Naive thymus-derived CD4-positive, alpha-beta T cell (primary cell): ENCODE measurements at places on chromosomes 2 and 18. TPM values are rescaled to one million over a fixed set of nuclear protein-coding genes. Genes with fewer than 3 reads are reported as not detected.

The SIX3 gene
- polyA plus RNA-seq = not detected

The PKDCC gene
- not detected for polyA plus RNA-seq

The MEP1B gene
- 0.08 TPM for polyA plus RNA-seq

The SCTR gene
- polyA plus RNA-seq = not detected

The FAM237A gene
- polyA plus RNA-seq = not detected

The MAP4K4 gene
- polyA plus RNA-seq = 14.2 TPM

DNA sequence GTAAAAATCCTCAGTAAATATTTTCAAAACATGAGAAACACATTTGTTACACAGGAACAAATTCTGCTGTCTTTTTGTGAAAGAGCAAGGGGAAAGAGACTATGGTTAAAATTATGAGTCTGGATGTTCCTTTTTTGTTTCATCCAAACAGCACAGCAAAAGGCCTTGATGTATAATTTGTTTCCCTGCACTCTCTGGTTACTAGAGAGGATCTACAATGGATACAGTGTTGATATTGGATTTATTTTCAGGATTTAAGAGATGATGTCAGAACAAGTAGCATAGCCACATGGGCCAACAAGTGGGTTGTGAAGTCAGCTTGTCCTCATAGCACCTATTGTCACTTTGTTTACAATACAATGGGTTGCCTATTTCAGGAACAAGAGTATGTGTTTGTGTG is 11.3 kb upstream of the ERBB4 start:
- no peaks in the 10 kb centered on the region for H3K36me3 ChIP-seq
- no peak overlapping the region for H3K27ac ChIP-seq
- H3K4me1 ChIP-seq = no peaks in the 10 kb centered on the region
- no peak for DNase-seq
- no peak overlapping the region for H3K4me3 ChIP-seq
- no peaks in the 10 kb centered on the region for H3K27me3 ChIP-seq

- H3K36me3 ChIP-seq = no peaks in the 10 kb centered on the region
- H3K4me3 ChIP-seq = no peak overlapping the region
- DNase-seq = no peak
- H3K27ac ChIP-seq = no peak overlapping the region
- no peaks in the 10 kb centered on the region for H3K27me3 ChIP-seq
- no peaks in the 10 kb centered on the region for H3K4me1 ChIP-seq
These were observed 109.4 kb downstream of the NRXN1 start for GRCh38 chr2:50922506-50922905.
